Fibroblast of lung (primary cell): ENCODE measurements at places on chromosomes 7 and 10.

- DNase-seq: no peak
These were observed 124.2 kb downstream of the TES start for GRCh38 chr7:116334555-116334954.

- peak; percentile 59 for DNase-seq
These were observed 224.7 kb upstream of the PHYHIPL start for GRCh38 chr10:58951746-58952145.

- no peak for DNase-seq
These were observed 136.3 kb downstream of the SORCS1 start for GRCh38 chr10:107028236-107028635.

DNA sequence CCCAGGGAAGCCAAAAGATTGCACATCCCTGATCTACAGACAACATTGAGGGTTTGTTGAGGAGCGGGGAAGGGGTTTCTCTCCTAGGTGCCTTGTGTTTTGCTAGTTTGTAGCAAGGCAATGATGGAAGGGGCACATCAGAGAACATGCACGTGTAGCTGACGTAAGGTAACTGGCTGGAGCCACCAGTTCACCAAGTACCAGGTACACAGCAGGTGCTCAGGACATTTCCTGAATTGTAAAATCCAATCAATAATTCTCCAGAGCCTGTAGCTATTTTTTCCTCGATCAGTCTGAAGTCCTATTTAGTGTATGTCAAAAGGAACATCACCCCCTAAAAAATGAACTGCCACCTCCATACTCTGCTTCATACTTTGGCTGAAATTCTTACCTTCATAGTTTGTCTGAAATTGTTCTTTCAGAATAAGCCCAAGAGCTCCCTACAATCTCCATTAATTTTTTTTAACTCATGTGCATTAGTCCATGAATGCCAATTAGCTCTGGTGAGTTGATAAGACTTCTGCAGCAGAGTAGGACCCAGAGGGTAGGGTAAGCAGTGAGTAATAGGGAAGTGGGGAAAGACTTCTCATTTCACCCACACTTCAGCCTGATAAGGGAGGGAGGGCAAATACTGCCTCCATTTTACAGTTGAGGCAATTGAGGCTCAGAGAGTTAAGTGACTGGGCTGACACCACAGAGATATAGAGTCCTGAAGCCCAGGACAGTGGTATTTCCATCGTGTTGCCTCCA is 36.0 kb upstream of the SLC26A3 start:
- no peak for DNase-seq

- DNase-seq: peak; percentile 52
These were observed 32.3 kb upstream of the LSM8 start for GRCh38 chr7:118151671-118152070.

GRCh38 chr7:47611045-47611511 is 29.2 kb upstream of the TNS3 start:
- no peak for DNase-seq

- DNase-seq: no peak
These were observed 25.9 kb downstream of the CFAP46 start for GRCh38 chr10:132916421-132916841.
